ENCODE measurements at places on chromosomes 1 and 21.

DNA sequence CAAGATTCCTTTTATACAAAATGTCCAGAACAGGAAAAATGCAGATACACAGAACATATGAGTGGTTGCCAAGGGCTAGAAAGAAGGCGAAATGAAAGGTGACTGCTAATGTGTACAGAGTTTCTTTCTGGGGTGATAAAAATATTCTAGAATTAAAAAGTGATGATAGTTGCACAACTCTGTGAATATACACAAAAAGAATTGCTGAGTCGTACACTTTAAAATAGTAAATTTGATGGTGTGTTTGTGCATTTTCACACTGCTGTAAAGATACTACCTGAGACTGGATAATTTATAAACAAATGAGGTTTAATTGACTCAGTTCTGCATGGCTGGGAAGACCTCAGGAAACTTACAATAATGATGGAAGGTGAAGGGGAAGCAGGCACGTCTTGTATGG, 23.9 kb downstream of the KLHDC7A start:
- no peak for DNase-seq

DNA sequence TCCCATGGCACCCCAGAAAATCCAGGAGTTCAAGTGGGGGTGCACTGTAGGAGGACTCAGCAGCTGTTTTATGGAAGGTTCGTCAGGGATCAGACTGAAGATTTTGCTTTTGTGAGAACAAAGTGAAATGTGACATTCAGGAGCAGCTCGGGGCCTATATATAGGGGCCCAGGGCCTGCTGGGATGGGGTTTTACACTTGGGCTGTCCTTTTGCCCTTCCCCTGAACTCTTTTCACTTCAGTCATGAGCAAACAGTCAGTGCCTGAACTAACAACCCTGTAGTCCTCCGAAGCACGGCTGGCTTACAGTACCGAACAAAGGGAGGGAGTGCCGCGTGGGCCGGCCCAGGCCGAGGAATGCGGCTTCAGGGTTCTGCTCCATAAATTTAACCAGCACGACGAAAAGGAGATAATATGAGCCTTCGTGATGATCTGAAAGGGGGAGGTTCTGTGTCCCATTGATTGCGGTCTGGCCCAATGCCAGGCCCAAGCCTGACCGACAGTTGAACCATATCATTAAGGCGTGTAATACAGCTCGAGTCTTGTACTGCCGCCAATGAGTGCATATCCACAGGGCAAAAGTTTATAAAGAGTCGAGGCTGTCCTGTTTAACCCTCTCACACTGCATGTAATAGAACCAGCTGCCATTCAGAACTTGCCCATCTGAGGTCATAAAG, 139.9 kb downstream of the DHRS3 start:
- DNase-seq = no peak

GRCh38 chr1:231867607-231868006, 241.0 kb downstream of the DISC1 start:
- DNase-seq = no peak

DNA sequence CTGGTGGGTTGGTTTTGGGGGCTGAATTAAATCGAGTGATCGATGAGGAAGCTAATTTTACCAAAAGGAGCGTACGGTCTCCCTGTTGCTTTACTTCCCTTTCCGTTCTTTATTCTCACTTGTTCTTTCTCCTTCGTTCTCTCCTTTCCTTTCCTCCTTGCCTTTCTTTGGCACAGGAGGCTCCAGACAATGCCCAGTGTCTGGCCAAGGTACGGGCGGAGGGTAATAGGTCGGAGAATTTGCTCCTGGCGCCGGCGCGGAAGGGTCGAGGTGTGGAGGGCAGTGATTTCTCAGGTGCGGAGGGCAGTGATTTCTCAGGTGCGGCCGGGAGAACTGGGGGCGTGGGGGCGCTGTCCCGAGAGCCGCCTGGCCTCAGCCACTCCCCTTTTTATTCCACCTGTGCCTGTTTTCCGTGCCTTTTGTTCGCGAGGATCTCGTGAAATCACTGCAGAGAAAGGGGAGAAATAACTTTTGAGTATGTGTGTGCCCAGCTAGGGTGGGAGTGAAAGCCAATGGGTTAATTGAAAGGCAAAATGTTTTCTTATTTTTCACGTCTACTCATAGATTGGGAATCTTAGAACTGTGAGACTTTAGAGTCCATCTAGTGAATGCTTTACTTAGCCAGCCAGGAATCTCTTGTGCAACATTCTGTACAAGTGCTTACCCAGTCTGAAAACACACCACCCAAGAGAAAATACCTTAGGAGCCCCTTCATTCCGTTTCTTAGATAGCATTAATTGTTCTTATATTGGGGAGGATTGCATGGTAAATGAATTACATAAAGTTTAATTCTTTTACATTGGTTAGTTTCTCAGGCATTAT, 1.3 kb downstream of the FNBP1L start:
- DNase-seq = no peak

DNA sequence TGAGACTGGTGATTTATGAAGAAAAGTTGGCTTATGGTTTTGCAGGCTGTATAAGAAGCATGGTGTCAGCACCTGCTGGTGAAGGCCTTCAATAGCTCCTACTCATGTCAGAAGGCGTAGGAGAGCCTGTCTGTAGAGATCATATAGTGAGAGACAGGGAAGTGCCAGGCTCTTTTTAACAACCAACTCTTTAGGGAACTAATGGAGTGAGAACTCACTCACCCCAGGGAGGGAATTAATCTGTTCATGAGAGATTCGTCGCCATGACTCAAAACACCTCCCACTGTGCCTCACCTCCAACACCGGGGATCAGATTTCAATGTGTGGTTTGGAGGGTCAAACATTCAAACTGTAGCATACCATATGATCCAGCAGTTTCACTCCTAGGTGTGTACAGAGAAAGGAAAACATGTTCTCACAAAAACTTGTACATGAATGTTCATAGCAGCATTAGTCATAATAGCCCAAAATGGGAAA, 72.6 kb downstream of the TTC3 start:
- no peak for DNase-seq

GRCh38 chr1:160362168-160362957, 4.5 kb upstream of the NHLH1 start:
- DNase-seq = no peak

DNA sequence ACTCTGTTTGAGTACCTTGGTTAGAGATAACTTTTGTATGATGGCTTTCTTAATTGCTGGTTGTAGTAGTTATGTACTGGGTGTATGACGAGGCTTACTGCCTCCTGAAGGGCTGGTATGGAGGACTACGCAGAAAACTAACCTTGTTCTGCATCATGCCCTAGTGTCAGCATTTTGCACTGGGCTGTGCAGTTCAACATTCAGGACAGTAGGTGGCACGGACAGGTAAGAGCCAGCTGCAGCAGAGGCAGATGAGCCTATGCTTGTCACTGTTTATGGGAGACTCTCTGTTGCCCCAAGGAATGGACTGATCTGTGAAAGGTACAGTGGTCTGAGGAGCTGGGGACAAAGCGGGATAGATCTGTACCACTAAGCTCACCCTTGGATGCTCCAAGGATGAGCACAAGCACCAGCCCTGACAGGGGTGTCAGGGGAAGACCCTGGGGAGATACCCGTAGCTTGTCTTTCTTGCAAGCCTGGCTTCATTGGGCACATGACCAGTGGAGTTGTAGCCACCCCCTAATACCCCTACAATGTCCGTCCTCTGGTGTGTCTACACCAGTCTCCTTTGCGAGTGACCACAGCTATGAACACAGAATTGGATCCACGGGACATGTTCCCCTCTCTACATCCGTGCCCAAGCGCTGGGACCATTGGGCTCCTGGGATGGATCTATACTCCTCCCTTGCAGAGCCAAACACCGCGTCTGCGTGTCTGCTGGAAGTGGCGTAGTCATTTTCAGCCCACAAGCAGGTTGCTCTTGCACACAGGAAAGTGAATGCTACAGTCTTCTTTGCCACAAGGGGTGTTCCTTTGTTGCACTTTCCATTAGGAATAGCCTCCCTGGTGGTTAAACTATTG, 51.1 kb upstream of the CFHR3 start:
- no peak for DNase-seq

DNA sequence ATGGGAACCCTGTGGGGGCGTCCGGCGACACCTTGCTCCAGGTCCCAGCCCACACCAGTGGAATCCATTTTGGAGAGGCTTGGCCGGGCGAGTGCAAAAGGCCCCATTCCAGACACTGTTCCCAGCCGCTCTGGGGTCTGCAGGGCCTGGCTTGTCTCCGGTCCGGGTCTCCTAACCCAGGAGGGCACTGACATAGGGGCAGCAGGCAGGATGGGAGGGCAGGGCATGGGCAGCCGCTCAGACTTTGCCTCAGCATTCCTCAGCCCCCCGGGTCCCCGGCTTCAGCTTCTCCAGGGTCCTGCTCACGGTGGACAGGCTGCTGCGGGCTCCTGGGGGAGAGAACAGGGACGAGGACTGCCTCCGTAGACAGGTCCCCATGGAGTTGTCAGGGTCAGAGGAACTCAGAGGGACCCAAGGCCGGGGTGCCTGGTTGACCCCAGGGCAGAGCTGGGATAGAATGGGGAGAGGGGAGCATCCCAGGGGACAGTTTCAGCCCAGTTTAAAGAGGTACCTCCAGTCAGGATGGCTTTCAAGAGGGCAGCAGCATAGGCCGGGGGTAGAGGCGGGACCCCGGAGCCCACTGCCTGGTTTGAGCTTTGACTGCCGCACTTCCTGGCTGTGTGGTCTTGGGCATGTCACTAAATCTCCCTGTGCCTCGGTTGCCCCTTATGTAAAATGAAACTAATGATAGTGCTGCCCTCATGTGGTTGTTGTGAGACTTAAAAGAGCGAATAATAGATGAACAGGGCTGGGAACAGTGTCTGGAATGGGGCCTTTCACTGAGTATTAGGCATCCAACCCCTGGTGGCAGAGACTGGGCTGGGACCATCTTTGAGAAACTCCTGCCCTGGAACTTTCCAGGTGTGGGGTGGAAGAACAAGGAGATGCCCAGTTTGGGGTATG, 3.7 kb downstream of the KNCN start:
- DNase-seq = no peak

DNA sequence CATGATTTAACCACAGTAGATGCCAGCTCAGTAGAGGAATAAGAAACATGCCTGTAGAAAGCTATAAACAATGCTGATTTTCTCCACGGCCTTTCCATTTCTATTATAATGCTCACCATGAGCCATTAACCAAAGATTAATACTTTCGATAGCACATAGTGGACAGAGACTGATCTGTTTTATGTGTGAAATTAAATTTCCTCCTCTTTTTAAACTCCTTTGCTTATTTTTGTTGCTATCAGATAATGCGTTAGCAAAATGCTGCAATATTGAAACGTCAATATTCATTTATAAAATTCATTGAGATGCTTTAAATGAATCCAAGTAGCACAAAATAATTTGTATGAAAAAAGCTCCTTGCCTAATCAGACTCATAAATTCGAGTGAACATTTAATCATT, 1807.9 kb downstream of the MRPL39 start:
- DNase-seq = no peak

GRCh38 chr1:15757575-15758342, 836 bp upstream of the FBLIM1 start:
- DNase-seq = no peak

- DNase-seq = no peak
Measured at GRCh38 chr1:107132780-107133179, 8.1 kb upstream of the NTNG1 start.
